ENCODE measurements at places on chromosomes 3 and 15.

DNA sequence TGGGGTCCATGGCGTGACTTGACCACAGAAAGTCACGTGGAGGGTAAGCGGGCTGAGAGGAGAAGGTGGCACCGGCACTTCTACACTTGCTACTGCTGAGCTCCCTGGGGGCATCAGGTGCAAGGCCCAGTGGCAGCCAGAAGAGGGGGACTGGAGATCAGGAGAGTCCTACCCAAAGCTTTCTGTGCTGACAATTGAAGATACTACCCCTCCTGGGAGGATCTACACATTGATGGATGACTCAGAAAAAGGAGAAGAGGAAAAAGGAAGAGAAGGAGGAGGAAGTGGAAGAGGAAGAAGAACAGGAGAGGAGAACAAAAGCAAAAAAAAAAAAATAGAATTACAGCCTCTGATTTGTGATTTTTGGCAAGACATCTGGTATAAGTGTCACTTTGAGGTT, 41.2 kb downstream of the MYO5C start:
- no peak for DNase-seq

- DNase-seq: no peak
Measured at GRCh38 chr3:196008929-196009328, 73.0 kb downstream of the TFRC start.

GRCh38 chr3:24493746-24494617, 668 bp downstream of the THRB start:
- peak; percentile 53 for DNase-seq

DNA sequence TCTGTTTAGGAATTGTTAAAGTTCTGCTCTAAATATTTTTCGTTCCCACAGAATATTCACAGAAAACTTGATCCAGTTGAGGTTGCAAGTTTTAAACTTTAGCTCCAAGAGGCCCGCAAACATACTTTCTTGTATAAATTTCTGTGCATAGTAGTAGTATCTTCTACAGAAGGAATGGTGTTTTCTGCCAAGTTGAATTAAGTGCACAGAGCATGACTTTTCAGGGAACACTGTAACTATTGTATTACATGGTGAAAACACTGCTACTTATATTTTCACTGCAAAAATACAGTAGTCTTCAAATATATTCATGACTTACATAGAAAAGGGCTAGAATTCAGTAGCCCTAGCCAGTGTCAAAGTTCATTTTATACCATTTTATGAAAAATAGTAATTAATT, 67.0 kb downstream of the SUCNR1 start:
- no peak for DNase-seq

- DNase-seq: no peak
Measured at GRCh38 chr3:9032231-9032777, 69.0 kb upstream of the RAD18 start.

- DNase-seq: no peak
Measured at GRCh38 chr3:187781001-187781400, 35.7 kb upstream of the BCL6 start.

GRCh38 chr3:171013822-171014748, 12.4 kb downstream of the SLC2A2 start:
- no peak for DNase-seq

GRCh38 chr15:90930861-90931574, 1.3 kb downstream of the HDDC3 start:
- DNase-seq: no peak

GRCh38 chr15:68205954-68206539, 915 bp upstream of the CALML4 start:
- no peak for DNase-seq

DNA sequence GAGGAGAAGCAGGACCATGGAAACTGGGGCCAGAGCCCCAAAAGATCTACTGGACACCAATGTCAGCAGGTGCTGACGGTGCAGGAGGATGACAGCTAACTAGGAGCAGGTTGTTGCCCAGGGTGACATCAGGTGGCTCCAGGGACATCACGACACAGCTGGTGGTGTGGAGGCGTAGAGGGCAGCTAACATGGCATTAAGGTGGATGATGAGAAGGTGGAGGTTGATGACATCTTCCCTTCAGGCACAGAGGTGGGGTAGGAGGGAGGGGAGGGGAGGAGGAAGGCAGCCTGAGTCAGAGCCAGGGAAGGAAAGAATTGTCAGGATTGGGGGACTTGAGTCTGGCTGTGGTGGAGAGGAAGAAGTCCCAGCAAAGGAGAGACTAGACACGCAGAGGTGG, 1.5 kb upstream of the EPHB1 start:
- no peak for DNase-seq

DNA sequence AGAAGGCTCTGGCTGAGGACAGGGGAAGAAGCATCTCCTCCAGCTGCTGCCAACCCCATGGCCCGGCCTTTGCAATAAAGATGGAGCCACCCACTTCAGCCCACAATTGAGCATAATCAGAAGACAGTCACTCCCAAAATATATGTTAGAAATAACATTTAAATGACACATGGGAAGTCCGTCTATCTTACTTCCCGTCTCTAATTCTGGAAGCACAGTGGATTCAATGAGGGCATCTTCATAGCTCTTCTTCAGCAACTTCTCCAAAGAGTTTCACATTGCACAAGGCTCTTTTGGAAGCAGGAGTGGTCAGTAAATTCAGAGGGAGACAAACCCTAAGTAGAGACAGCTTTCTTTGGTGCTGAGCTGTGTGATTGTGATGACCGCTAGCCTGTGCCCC, 67.0 kb upstream of the SEC61A1 start:
- DNase-seq: no peak

GRCh38 chr15:74319596-74320351, 47.7 kb downstream of the CYP11A1 start:
- DNase-seq: no peak

DNA sequence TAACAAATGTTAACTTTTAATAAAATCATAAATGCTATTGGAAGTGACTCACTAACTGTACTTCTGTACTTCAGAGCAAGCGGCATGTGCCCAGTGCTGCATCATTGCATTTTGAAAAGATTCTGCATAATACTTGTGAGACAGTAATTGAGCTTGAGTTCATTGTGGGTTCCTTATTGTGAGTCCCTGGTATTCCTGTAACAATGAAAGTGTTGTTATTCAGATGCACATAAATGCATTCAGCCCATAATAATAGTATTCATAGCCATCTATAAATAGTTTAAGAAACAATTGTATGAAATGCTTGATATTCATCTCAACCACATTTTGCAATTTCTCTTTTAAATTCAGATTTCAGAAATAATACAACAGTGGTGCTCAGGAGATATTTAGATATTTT, 976.4 kb downstream of the CADM2 start:
- no peak for DNase-seq

- DNase-seq: no peak
Measured at GRCh38 chr3:33659856-33660434, 58.1 kb downstream of the CLASP2 start.

GRCh38 chr3:39910826-39911464, 101.5 kb downstream of the MYRIP start:
- DNase-seq: no peak

GRCh38 chr3:147872568-147872967, 463.4 kb downstream of the ZIC1 start:
- DNase-seq: no peak

DNA sequence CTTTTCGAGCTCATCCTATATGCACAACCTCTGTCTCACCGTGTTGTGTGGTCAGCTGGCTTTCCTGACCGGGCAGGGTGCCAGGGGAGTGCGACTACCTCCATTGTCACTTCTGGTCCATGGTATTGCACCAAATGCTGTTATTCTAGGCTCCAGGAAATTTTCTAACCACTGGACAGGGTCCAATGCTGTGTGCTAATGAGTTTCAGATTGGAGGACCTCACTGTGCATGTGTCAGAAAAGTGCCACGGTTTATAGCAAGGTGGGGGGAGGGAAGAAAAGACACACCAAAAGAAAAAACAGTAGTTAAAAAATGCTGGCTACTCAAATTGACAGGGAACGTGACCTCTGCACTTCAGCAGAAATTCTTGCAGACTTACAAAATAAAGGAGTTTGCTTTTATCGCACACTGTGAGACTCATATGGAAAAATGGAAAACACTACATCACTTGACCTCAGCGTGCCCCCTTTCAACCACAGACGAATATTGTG, 480.1 kb downstream of the FOXP1 start:
- no peak for DNase-seq

GRCh38 chr3:101292027-101292426, 28.3 kb downstream of the IMPG2 start:
- no peak for DNase-seq

DNA sequence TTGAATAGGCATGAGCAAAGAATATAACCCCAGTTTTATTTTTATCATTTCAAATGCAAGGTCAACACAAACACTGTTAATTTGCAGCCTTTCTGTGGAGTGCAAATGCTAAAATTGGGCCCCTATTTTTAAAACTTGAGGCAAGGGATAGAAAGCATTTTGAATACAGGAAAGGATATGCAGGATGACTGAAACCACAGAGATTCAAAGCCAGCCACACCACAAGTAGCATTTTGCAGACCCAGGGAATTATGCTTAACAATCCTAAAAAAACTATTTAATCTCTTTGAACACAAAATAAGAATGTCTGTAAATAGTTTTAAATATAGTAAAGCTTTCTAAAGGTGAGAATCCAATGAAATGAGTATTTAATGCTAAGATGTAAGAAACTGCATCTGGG, 62.9 kb upstream of the TRPC1 start:
- DNase-seq: no peak

- no peak for DNase-seq
Measured at GRCh38 chr3:33717616-33717865, 513 bp downstream of the CLASP2 start.

All from nucleus accumbens (tissue), 56 donors.